Inflammatory macrophage treated with lipopolysaccharide for 1 hour (primary cell): ENCODE measurements at places on chromosomes 1 and 21.

- DNase-seq: no peak
Measured at GRCh38 chr1:86150553-86151055, 6.0 kb downstream of the COL24A1 start.

DNA sequence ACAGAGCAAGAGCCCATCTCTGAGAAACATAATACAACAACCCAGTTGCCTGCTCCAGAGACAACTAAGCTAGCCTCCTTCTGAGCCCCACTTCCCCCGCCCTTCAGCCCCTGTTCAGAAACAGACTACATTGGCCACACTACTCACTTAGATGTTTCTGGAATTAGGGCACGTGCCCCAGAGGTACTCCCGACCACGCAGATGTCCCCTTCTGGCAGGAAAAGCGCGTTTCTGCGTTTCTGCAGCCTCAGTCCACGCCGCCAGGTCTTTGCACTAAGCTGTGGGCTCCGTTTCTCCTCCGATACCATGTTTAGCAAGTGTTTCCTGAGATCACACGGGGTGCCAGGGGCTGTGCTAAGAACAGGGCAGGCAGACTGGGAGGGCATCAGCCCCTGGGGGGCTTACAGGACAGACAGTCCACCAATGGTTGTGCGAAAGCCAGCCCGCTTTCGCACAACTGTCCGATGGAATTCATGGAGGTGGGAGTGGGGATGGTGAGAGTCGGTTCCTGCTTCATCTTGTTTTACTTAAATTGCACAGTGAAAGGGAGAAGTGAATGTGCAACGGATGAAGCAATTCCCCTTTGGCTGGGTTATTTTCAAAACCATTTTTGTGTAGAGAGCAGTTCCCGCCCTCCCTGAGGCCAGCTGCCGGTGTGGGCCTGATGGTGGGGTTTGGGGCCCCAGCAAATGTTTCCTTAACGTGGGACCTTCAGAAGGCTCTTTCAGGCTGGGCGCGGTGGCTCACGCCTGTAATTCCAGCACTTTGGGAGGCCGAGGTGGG is 2.7 kb downstream of the PIK3CD start:
- peak; percentile 83 for DNase-seq

DNA sequence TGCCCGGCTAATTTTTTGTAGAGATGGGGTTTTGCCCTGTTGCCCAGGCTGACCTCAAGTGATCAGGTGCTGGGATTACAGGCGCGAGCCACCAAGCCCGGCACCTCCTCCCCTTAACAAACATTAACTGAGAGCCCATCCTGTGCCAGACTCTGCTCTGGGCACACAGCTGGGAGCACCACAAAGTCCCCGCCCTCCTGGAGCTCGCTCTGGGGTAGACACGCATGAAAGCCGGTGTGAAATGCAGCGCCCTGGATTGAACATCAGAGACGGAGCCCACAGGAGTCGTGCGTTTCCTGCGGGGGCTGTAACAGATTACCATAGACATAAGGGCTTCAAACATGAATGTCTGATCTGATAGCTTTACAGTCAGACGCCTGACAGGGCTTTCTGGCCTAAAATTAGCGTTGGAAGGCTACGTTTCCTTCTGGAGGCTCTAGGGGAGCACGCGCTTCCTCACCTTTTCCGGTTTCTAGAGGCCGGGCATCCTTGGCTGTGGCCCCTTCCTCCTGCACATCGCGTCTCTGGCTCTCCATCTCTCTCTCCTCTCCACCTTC is 14.3 kb downstream of the SLC27A3 start:
- DNase-seq: no peak

GRCh38 chr1:39491146-39491921 is at the start of gene BMP8A:
BMP8A (plus strand) TSS chr1:39491636; CDS start chr1:39491992, 356 bp downstream.
- DNase-seq: peak; percentile 58

DNA sequence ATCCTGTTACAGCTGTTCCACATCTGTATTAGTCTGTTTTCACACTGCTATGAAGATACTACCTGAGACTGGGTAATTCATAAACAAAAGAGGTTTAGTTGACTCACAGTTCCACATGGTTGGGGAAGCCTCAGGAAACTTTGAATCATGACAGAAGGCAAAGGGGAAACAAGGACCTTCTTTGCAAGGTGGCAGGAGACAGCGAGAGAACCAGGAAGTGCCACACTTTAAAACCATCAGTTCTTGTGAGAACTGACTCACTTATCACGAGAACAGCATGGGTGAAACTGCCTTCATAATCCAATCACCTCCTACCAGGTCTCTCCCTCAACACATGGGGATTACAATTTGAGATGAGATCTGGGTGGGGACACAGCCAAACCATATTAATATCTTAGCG is 110.3 kb upstream of the TRABD2B start:
- DNase-seq: no peak

DNA sequence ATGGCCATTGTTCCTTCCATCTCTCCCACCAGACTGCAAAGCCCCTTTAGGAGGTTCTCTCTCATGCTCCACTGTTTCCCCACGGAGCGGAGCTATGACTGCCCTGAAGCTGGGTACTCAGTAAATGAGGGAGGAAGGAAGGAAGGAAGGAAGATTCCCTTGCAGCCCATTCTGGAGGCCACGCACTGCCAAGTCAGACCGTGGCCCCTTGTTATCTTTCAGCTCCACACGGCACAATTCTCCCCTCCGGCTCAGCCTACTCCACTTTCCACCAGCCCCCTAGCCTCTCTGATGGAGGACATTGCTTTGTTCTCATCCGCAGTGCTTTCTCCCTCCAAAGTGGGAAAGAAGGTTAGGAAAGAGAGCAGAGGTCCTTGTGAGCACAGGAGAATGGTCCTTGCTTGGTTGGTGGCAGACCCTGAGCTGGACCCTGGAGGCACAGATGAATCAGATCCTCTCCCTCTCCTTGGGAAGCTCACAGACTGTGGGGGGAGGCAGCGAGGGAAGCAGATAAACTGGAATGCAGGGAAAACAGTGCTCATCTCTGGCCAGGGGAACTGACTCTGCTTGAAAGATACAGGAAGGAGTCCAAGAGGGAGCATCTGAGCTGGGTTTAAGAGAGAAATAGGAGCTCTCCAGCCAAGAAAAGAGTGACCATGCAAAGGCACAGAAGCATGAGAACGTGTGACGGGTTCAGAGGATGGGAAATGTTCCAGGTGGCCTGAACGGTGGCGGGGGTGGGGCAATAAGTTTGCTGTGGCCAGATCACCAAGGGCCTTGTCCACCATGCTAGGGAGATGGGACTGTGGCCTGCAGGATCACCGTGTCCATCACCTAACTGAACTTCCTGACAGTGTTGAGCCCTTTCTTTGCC is 52.6 kb downstream of the GLIS1 start:
- no peak for DNase-seq

DNA sequence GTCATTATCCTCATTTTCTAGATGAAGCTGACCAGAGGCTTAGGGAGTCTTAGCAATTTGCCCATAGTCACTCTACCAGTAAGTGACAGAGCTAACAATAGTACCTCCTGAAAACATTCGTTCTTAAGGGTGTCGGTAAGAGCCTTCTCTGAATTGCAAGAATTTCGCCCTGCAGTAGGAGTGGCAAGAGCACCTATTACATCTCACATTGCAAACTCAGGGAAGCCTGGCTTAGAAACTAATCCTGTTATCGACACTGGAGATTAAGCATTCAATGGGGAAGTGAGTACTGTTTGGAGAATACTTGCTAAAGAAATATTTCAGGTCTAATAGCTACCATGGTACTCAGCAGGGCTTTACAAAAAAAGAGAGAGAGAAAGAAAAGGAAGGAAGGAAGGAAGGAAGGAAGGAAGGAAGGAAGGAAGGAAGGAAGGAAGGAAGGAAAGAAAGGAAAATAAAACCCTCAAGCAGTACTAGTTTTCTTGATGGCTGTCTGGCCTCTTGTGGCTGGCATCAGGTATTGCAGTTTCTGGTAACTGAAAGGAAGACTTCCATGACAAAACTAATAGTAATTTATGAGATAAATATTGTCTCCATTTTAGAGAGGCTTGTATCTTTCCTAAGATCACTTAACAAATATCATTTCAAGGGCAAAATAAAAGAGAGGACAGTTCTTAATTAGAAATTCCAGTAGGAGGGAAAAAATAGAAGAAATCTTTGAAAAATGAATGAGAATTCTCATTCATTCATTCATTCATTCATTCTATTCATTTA is 10.4 kb downstream of the C1orf226 start:
- DNase-seq: peak; percentile 54

GRCh38 chr1:26630634-26631033 is 65.2 kb upstream of the ARID1A start:
- DNase-seq: no peak

DNA sequence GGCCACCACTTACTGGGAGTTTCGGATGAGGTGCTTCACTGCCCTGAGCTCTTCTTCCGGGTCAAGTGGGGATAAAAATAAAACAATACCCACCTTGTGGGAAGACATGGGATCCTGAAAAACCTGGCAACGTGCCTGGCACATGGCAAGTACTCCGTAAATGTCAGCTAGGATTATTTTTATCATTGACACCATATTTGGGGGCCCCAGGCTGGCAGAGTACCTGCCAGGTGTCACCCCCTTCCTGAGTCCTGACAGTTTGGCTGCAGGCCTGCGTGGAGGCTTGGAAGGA is 9.2 kb upstream of the EPHA2 start:
- no peak for DNase-seq

GRCh38 chr1:204443871-204444581 is 32.4 kb upstream of the PPP1R15B start:
- DNase-seq: no peak

- no peak for DNase-seq
Measured at GRCh38 chr1:65216989-65217388, 69.0 kb downstream of the AK4 start.

DNA sequence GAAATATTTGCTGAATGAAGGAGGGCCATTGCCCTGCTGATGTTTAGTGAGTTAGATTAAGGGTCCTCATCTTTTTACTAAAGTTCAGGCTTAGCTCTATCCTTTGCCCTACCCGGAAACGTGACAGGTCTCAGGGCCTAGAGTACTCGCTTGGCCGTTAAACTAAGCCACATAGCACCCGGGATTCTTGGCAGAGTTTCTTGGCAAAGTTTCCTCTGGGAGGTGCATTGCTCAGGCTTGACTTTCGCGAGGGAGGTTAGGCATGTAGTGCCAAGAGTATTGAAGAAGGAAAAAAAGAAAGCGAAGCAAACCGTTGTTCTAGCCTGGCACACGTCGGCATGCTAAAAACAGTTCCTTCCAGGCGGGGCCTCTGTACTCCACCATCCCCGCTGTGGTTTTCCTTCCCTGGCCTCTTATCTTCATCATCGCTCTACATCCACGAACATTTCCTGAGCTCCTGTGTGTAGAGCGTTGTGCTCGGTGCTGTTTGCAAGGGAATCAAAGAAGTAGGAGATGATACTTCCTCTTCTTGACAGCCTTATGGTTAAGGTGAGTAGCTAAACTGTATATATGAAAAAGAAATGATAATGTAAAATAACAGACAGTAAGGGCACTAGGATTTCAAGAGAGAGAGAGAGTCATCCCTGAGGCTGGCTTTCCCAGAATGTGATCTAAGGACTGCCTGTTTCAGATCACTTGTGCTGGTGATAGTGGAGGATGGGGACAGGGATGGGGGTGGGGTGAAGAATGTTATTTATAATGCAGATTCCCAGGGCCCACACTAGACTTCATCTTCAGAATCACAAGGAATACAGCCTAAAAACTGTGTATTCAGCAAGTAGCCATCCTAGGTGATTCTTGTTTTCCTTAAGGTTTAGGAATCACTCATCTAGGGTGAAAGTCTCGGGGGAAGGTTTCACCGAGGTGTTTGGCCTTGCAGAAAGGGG is 18.8 kb downstream of the RNF220 start:
- no peak for DNase-seq

DNA sequence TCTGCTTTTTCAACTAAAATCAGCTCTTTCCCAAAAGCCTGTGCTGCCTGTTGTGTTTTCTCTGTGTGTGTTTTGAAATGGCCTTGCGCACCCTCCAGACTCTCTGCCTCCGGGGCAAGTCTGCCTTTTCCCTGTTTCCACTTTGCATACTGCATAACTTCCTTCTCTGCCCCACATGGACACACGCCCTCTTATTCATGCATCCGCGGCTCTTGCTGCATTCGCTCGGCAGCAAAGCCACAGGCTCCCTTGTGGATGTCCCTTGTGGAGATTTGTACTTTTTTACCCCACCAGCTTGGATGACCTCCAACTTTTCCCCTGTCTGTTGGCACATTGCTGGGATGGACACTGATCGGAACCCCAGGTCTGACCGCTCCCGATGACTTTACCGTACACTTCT is 147.6 kb downstream of the ADSS2 start:
- DNase-seq: peak; percentile 76

- DNase-seq: no peak
Measured at GRCh38 chr21:28754127-28754611, 238.5 kb downstream of the LTN1 start.

DNA sequence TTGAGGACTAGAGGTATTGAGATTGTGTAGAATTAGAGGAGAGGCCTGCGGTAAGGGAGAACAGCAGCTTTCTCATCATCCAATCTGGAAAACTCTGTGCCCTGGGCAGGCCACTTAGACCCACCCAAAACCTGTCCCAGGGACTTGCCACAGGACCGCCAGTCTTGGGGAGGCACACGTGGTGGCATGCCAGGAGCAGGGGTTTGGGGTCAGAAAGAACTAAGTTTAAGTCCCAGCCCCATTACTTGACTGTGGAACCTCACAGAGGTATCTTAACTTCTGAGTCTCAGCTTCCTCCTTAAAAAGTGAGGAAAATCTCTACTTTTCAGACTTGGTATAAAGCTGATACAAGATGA is 356.6 kb downstream of the HHAT start:
- no peak for DNase-seq

GRCh38 chr1:239209591-239209990 is 176.8 kb upstream of the CHRM3 start:
- no peak for DNase-seq

- DNase-seq: no peak
Measured at GRCh38 chr1:9294910-9295636, 2.4 kb downstream of the SPSB1 start.

- no peak for DNase-seq
Measured at GRCh38 chr1:245874942-245875580, 632.0 kb downstream of the SMYD3 start.

- no peak for DNase-seq
Measured at GRCh38 chr1:2505461-2505994, 20.9 kb downstream of the PANK4 start.

DNA sequence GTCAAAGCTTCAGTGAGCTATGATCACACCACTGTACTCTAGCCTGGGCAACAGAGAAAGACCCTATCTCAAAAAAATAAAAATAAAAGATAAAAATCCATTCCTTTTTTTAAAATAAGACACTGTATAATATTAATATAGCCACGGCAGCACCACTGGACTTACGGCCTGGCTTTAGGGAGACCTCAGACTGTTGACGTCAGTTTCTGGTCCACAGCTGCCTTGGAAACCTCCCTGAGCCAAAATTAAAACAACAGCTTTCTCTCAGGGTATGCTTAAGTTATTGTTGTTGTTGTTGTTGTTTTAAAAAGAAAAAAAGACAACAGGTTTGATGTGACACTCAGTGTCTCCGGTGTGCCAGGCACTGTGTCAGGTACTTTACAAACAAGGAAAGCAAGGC is 42.0 kb downstream of the CAPZB start:
- no peak for DNase-seq

DNA sequence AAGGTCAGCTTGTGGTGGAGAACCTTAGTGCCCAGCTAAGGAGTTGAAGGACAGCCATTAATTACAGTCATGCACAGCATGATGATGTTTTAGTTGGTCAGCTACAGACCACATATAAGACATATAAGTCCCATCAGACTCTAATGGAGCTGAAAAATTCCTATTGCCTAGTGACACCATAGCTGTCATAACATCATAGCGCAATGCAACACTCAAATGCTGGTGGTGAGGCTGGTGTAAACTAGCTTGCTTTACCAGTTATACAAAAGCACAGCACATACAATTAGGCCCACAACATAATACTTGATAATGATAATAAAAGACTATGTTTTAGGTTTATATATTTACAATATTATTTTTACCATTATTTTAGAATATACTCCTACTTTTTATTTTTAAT is 4.0 kb downstream of the ECHDC2 start:
- DNase-seq: no peak
